Activated CD4-positive, CD25-positive, alpha-beta regulatory T cell treated with anti-CD3 and anti-CD28 coated beads, Interleukin-2, amount 50 U/mL, for 16 hours (primary cell): ENCODE measurements at places on chromosomes 5 and 9.

GRCh38 chr9:97900738-97901565 lies 21.3 kb downstream of the TRMO start:
- no peak for DNase-seq

- DNase-seq, result no peak
Observed at GRCh38 chr5:170168002-170168401, 62.3 kb downstream of the FOXI1 start.

- DNase-seq, result no peak
Observed at GRCh38 chr9:94936419-94936818, 209.9 kb downstream of the AOPEP start.

GRCh38 chr9:21901546-21901945 lies 92.6 kb downstream of the CDKN2A start:
- no peak for DNase-seq

GRCh38 chr5:124059200-124059599 lies 547.2 kb downstream of the CSNK1G3 start:
- DNase-seq, result no peak

DNA sequence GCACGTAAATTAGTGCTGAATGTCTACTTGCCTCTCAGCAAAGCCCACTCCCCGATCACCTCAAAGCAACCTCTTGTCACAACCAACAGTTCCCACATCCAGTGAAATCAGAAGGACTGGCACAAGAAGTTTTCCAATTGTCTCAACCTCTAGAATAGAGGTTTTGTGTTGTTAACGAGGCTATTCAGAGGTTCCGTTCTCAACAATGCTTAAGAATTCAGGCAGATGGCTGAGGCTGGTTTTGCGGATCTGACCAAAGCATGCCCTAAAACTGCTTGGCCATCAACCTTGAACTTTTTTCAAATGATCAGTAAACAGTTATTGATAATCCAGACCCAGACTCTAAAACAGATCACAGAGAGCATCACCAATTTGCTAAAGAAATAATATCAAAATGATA lies 52.9 kb downstream of the MAPKAP1 start:
- no peak for DNase-seq

GRCh38 chr5:139862313-139862712 lies 66.7 kb downstream of the PSD2 start:
- DNase-seq, result no peak

GRCh38 chr5:139236479-139236878 lies 38.3 kb upstream of the SIL1 start:
- no peak for DNase-seq

DNA sequence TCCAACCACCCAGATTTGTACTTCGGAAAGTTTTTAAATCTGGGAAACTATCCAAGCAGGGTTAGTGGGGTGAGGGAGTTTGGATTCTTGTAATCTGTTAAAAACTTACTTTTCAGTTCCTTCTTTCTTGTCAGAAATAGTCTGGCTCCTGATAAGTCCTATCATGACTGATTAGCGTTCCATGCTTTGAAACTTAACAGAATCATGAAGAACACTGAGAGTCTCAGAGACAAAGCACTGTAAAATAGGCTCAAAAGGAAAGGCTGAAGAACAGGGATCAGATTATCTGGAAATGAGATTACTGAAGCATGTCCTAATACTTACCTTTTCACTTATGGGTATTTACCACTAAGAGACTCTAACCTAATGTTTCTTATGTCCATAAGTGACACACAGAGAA lies 242.5 kb downstream of the ARRDC3 start:
- no peak for DNase-seq

DNA sequence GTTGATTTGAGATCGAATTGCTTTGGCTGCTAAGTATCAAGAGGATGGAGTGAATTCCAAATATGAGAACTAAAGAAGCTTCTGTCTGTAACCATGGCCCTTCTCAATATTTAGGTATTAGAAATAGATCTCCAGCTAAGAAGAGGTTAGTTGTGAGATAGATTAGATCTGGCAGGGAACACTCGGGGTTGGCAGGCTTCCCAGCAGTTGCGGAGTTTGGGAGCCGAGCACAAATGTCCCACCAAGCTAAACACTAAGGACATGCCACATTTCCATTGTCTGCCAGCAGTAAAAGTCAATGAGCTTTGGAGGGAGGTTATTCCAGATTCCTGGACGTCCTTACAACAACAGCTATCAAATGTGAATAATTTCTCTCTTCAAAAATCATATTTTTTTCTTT lies 85.8 kb downstream of the TAF11L14 start:
- no peak for DNase-seq

DNA sequence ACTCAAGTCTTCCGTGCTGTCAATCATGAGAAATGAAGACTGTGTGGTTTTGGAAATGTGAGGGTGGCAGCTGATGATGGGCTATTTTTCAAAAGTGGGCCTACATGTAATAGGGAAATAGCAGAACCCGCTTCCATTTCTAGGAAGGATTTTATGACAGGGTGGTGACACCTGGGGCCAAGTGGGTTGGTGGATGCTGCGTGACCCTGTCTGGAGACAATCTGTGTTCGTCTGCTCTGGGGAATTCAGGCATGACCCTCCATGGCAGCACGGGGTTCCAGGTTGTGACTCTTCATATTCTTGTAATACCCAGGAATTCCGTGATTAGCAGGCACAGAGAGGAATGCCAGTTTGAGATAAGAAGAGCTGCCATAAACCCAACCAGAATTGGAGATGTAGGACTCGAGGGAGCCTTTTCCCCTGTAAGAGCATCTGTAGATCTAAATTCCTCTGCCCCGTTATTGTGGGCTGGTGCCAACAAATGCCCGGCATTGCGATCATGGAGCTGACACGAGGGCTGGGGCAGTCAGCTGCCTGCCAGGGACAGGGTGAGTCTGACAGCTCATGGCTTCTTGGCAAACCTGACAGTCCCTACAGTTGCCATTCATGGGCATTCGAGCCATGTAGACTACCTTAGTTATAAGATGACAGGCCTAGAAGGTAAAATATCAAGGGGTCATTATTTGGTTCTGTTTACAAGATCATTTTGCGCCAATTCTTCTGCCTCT lies 279.7 kb downstream of the GADD45G start:
- DNase-seq, result no peak

DNA sequence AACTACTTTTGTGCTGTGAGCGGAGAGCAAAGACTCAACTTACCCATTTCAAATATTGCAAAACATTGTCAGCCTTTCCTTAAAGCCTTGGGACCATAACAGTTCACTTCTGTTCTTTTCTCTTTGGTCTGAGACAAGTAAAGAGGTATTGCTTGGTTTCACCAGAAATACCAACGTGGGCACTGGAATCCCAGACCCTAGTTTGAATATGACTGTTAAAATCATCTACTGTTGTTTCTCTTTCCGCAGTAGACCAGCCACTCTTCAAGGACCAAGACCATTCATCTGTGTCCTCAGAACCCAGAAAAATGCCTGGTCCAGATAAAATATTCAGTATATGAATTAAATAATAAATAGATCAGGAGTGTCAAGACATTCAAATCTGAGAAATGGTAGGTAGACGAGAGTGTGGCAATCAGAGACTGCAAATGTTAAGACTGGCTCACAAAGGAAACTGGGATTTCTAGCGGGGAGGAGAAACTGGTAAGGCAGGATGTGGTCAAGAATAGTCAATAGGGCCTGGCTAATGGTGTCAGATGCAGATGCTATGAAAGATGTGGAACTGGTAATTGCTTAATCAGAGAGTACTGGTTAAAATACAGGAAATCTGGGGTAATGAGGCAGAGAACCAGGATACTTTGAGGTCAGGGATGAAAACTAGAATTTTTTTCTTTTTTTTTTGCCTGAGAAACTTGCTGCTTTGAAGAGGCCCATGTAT lies 82.1 kb upstream of the IL33 start:
- DNase-seq, result no peak

DNA sequence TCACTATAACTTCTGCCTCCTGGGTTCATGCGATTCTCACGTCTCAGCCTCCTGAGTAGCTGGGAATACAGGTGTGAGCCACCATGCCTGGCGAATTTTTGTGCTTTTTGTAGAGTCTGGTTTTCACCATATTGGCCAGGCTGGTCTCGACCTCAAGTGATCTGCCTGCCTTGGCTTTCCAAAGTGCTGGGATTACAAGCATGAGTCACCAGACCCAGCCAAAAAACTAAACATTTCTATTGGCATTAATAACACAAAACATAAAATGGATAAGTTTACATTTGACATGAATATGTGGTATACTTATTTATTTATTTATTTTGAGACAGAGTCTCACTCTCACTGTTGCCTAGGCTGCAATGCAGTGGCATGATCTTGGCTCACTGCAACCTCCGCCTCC lies 13.6 kb upstream of the REEP5 start:
- DNase-seq, result no peak

DNA sequence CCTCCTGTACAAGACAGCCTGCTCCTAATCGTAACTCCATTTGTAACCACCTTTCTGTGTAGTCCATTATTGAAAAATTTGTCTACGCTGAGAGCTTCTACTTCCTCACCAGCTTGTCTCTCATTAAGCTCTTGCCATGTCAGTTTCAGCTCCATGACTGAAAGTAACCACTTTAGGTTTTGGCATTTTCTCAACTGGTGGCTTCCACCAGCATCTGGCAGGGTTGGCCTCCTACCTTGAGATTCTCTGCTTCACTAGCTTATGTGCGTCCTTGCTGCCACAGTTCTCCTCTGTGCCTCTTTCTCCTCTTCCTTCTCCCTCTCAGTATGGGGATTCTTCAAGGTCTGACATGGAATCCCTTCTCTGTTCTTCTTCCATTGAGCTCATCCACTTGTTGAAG lies 31.8 kb downstream of the F2RL2 start:
- no peak for DNase-seq

GRCh38 chr9:116156621-116157314 lies 3.2 kb downstream of the PAPPA start:
- no peak for DNase-seq

- DNase-seq, result no peak
Observed at GRCh38 chr5:90967443-90967842, 408.8 kb downstream of the ADGRV1 start.

DNA sequence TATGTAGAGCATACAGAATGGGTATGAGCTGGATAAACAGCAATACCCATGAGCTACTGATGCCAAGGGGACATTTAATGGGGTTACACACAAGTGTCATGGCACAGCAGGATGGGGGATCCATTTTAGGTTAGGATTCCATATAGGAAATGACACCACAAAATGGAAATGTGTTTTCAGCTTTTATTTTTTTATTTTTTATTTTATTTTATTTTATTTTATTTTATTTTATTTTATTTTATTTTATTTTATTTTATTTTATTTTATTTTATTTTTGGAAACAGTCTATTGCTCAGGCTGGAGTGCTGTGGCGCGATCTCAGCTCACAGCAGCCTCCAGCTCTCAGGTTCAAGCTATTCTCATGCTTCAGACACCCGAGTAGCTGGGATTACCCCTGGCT lies 11.6 kb downstream of the ZNF474 start:
- no peak for DNase-seq

DNA sequence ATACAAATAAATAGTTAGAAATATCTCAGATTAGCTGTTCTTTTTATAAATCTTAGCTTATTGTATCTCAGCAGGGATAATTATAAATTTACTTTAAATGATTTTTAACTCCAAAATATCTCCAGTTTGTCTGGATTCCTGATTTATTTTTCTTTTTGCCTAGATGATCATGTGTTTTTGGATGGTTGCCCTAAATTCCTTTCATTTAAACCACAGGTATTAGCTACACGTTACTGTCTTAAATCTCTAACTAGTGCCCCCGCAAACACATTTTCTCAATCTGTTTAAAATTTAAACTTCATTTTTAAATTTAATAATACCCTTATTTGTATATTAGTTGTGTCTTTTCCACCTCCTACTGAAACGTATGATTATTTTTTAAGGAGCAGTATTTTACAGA lies 5.6 kb downstream of the FER start:
- no peak for DNase-seq

- no peak for DNase-seq
Observed at GRCh38 chr9:91433180-91433579, 9.5 kb upstream of the NFIL3 start.

GRCh38 chr5:77301447-77301883 lies 91.0 kb downstream of the PDE8B start:
- DNase-seq, result no peak

DNA sequence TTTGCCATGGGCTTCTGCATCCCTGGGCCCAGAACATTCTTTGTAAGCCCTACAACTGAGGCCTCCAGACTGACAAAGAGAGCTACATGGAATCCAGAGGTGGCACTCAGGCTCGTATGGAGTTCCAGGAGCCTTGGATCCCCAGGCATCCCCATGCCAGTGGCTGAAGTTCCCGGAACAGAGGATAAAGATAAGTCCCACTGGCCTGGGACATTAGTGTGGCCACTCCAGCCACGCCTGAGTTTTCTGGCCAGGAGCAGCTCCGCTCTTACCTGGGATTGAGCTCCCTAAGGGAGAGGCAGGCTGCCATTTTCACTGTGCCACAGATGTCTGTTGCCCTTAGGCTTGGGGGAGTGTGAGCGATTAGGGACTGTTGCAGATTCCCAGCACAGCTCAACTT lies 656.3 kb upstream of the FAM174A start:
- no peak for DNase-seq

GRCh38 chr9:444528-444927 lies 229.9 kb downstream of the DOCK8 start:
- no peak for DNase-seq

GRCh38 chr9:95588724-95589588 lies 72.2 kb upstream of the PTCH1 start:
- no peak for DNase-seq

DNA sequence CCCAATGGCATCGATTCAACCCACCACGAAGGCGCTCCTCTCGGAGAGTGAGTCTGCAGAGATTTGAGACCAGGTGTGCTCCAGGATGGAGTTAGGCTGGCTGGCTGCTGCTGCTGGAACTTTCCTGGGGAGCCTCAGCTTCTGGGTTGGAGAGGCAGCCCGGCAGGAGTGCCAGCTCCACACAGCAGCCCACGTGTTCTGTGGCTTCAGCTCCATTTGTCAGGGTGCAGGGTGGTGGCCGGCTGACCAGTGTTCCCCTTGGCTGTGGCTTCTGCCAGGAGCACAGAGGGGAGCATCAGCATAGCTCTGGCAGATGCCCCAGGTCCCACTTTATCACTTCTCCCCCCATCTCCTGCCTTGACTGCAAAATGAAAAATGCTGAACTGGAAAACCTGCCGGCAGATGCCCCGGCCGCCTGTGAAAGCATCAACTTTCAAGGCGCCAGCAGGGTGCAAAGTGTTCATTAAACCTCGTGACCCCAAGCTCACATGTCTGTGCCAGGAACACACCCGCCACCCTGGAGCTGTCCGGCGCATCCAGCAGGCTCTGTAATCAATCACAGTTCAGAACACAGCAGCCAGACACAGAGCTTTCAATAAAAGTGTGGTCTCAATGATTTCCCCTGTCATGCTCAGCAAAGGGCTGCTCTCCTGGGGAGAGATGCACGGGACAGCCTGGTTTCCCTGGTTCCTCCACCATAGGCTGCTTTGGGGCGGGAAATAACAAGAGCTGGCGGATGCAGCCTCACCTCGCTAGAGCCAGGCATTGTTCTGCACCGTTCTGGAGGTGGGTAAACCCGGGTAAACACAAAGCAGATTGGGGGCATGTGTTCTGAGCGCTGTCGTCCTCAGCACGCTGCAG lies 53.2 kb downstream of the TRIP13 start:
- DNase-seq, result no peak

- no peak for DNase-seq
Observed at GRCh38 chr5:7394889-7395431, 978 bp upstream of the ADCY2 start.

GRCh38 chr5:39555788-39556187 lies 131.0 kb upstream of the DAB2 start:
- DNase-seq, result no peak

- no peak for DNase-seq
Observed at GRCh38 chr5:136115183-136115865, 17.3 kb upstream of the SMAD5 start.

- no peak for DNase-seq
Observed at GRCh38 chr9:27473111-27473529, 51.0 kb upstream of the IFNK start.
